ENCODE measurements at places on chromosomes 2 and 18.

DNA sequence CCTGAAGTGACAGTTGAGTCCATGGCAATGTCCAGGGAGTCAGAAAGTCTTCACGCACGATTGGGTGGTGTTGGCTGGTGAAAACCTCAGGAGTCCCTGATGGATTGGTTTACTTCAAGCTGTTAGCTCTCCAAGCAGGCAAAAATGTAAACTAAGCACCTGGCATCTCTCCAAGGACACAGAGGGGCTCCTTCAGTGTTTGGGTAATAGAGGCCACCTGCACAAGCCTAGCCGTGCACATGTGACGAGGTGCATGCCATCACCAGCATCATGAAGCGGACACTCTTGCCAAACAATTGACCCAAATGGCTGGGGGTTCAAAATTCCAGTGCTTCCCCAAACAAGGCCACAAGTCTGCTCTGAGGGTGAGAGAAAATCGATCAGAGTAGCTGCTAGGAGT, 104.7 kb upstream of the CD302 start:
- peak overlapping the region; percentile 100 for H3K4me3 ChIP-seq
- H3K27me3 ChIP-seq: no peaks in the 10 kb centered on the region
- no peak for DNase-seq
- peak overlapping the region; percentile 99 for H3K27ac ChIP-seq
- H3K36me3 ChIP-seq: peaks cover 14% of the 10 kb centered on the region
- H3K4me1 ChIP-seq: peaks cover 52% of the 10 kb centered on the region

DNA sequence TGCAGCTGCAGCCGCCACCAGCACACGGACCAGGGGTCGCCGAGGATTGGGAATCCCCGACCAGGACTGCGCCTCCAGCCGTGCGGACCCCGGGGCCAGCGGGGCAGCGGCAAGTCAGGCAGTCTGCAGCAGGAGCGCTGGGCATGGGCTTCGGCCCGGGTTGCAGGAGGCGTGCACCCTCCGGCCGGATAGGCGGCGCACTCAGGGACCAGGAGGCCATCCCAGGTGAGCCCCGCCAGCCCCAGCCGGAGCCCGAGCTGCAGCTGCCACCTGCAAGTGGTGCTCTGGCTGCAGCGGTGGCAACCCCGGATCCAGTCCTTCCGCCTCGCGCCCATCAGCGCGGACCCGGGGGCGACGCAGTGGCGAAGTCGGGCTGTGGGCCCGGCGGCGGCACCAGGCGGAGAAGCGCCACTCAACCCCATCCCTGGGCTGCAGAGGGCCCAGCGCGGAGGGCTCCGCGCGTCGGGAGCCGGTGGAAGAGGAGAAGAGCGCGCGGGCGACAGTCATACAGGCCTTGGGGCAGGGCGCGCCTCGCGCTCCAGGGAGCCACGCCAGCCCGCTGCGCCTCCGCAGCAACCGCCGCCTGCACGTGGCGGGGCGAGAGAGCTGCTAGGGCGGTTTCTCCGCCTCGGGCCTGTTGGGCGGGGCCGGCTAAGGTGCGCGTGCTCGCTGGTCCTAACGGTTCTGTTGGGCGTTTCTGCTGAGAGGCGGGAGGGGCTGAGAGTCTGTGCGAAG, 73.8 kb downstream of the RPIA start:
- H3K27me3 ChIP-seq: peaks cover 22% of the 10 kb centered on the region
- no peaks in the 10 kb centered on the region for H3K4me1 ChIP-seq
- H3K4me3 ChIP-seq: no peak overlapping the region
- no peaks in the 10 kb centered on the region for H3K36me3 ChIP-seq
- no peak for DNase-seq

DNA sequence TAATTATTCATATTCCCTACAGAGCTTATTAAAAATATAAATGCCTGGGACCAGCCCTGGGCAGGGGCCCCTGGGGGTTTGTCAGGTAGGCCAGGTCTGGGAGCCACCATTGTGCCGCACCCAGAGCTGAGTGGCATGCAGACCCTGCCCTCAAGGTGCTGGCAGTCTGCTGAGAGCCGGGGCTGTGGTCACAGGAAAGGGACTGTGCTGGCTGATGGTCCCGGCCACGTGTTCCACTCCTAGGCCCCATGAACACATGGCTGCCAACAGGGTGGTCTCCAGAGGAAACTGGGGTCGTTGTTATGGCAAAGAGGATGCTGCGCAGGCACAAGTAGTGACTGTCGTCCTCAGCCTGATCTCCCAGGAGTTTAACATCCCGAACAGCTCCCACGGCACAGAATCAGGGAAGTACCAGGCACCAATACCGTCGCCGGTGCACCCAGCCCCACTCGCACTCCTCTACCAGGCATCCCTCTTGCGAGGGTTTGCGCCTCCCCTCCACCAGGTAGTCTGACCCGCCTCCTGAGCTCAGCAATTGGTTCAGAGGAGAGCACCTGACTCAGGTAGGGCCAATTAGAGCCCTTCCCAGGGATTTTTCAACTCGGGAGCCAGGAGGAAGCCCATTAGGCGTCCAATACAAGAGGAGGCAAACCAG, 39.2 kb upstream of the BIN1 start:
- no peaks in the 10 kb centered on the region for H3K36me3 ChIP-seq
- no peaks in the 10 kb centered on the region for H3K4me1 ChIP-seq
- DNase-seq: no peak
- H3K27me3 ChIP-seq: no peaks in the 10 kb centered on the region

- H3K27ac ChIP-seq: peak overlapping the region; percentile 40
- H3K4me1 ChIP-seq: peaks cover 22% of the 10 kb centered on the region
These were observed 21.0 kb downstream of the PAX8 start for GRCh38 chr2:113257516-113258264.

- H3K27ac ChIP-seq: no peak overlapping the region
- no peak overlapping the region for H3K4me3 ChIP-seq
- no peaks in the 10 kb centered on the region for H3K4me1 ChIP-seq
- no peaks in the 10 kb centered on the region for H3K27me3 ChIP-seq
- H3K36me3 ChIP-seq: no peaks in the 10 kb centered on the region
These were observed 131.9 kb upstream of the NT5C1B start for GRCh38 chr2:18721038-18721922.
